NCI-H510A treated with DMSO at 0.1 percent for 48 hours (cell line): ENCODE measurements at places on chromosomes 7 and 10.

- DNase-seq = no peak
These were observed 122.2 kb downstream of the PDE1C start for GRCh38 chr7:31948029-31948428.

DNA sequence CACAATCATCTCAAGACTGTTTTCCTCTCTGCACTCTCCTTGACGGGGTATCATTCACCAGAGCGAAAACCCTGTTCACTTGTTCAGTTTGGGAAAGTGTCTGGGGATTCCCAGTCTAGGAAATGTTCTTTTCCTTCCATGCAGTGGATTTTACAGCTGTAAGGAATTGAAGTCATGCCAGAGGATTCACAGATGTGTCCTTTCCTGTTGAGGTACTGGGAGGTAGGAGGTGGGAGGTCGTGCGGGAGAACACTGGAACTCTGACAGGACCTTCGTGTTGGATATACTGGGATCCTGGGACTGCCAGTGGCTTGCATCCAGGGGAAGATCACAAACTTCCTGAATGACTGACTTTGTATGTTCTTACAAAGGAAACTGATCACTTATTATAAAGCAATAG is 185.5 kb downstream of the BMPER start:
- DNase-seq = no peak

DNA sequence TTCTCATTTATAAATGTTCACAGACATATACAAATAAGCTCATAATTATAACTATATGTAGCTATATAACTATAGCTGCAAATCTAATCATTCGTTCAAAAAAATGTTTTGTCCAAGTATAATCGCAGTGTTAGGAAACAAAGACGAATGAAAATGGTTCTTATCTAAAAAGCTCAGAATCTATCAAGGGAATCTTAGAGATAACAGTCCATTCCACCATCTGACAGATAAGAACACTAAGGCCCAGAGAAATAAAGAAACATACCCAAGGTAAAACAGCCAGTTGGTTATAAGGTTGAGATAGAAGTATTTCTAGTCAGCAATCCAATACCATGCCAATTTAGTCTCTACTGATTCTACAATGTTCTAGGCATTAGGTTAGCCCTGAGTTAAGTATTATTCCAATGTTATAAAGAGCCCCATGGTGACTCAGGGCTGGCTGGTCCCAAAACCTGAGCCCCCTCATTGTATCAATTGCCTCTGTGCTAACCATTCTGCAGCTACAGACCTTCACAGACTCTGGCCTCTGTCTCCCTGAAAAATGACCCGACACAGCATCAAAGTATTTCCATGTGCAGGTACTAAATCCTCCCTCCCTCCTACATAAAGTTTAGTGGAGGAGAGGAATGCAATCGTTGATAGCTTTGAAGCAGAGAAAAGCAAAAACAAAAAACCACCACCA is 30.0 kb downstream of the CHCHD3 start:
- no peak for DNase-seq

DNA sequence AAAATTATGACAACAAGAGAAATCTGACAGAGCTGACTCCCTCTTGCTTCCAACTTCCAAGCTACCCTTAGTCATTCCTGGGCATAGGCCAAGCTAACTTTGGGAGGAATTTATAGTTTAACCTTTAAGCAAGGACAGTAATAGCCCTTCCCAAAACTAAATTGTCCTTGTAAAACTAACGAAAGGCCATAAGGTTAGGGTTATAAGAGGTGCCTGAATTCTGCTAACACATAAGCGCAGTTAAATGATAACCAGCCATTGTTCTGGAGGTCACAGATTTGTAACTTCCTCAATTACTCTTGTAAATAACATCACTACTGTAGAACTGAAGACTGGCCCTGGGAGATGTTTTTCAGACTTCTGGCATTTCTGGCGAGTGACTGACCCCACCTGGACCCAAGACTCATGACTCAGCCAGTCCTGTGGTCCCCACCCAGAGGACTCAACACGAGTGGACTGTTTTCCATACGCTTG is 481.2 kb downstream of the KCNMA1 start:
- no peak for DNase-seq

DNA sequence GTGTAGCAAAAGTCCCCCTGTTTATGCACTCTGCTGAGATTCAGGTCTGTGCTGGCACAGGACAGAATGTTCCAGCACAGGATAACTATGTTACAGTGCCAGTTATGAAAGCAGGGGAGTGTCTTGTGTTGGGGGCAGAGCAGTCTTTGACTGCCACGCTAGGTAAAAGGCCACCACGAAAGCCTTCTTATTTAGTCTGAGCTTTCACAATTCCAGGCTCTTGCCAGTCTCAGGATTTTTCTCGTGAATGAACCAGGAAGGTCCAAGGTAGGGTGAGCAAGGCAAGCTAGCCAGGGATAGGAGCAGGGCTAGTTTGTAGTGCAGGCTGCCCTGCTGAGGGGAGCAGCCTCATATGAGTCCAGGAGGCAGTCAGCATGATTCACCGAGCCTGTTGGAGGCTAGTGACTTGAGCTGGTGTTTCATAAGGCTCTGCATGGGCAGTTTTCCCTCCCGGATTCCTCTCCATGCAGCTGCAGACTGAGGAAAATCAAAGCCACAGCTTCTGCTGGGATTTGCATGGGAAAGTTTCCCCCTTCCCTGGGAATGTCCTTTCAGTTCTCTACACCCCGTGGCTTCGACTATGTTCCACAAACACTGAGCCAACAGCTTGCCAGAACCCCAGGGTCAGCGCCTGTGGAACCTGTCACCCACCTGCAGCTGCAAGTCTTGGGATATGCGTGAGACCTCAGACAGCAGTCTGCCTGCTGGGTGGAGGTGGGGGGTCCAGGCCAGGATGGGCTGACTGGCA is 112.3 kb downstream of the JCAD start:
- DNase-seq = no peak

DNA sequence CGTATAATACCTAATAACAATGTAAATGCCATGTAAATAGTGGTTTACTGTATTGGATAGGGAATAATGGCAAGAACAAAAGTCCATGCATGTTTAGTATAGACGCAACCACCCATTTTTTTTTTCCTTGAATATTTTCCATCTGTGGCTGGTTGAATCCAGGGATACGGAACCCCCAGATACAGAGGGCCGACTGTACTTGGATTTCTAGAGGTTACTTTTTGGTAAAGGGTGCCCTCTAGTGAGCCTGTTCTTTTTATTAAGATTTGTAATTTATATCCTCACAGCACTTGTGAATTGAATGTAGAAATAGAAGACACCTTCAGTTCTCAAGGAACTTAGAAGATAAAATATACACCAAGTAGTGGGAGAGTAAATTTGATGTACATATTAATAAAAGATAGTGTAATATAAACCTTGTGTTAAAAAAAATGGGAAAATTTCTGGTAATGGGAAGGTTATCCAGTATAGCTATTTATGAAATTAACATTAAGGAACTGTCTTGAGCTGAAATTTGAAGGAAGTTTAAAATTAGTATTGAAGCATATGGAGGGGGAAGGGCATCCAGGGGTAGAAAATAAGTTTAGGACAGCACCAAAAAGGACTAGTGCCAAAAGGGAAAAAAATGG is 32.0 kb downstream of the EXOC6 start:
- peak; percentile 60 for DNase-seq

DNA sequence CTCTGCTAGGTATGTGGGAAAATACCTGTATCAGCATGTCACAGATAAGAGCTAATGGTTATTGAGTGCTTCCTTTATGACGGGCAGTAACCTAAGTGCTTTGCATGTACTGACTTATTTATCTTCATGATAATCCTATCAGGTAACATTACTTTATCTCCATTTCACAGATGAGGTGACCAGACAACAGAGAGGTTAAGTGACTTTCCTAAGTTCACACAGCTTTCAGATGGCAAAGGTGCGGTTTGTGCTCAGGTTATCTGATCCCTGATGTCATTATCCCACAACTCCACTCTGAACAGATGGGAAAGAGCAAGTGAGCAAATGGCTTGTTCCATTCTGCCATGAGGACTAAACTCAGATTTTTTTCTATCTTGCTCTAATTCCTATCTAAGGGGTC is 217.0 kb upstream of the PODXL start:
- no peak for DNase-seq

- no peak for DNase-seq
These were observed 15.2 kb upstream of the PDZD8 start for GRCh38 chr10:117390420-117390819.

DNA sequence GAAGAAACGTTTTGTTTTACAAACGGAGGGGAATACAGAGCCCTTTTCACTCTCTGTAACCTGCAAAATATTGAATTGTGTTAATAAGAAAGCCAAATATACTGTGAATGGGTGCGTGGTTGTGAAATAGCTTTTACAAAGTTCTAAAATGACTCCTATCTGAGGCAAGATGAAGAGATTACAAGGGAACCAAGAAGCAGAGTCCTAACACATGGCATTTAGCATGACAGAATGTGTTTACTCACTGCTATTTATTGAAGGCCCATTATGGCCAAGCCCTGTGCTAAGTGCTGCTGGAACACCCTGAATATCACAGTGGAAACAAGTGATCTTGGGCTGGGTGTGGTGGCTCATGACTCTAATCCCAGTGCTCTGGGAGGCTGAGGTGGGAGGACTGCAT is 12.9 kb downstream of the JCAD start:
- no peak for DNase-seq

GRCh38 chr10:12588091-12588860 is 238.9 kb downstream of the CAMK1D start:
- DNase-seq = peak; percentile 63

DNA sequence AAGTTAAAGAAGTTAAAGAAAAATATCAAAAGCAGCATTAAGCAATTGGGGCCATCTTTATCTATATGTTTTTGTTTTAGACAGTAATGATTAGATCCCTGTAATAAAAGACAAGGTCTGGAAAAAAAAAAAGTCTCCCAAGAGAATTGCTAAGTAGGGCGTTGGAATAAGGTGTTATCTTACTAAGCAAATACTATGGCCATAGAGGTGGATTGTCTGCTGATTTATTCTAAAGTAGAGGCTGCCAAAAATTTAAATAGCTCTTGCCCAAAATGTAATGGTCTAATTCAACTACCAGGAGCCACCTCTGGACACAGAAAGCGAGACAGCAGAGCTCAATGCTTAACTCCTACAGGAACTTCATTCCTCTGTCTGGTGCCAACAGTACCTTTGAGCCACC is 71.6 kb downstream of the HERPUD2 start:
- no peak for DNase-seq

DNA sequence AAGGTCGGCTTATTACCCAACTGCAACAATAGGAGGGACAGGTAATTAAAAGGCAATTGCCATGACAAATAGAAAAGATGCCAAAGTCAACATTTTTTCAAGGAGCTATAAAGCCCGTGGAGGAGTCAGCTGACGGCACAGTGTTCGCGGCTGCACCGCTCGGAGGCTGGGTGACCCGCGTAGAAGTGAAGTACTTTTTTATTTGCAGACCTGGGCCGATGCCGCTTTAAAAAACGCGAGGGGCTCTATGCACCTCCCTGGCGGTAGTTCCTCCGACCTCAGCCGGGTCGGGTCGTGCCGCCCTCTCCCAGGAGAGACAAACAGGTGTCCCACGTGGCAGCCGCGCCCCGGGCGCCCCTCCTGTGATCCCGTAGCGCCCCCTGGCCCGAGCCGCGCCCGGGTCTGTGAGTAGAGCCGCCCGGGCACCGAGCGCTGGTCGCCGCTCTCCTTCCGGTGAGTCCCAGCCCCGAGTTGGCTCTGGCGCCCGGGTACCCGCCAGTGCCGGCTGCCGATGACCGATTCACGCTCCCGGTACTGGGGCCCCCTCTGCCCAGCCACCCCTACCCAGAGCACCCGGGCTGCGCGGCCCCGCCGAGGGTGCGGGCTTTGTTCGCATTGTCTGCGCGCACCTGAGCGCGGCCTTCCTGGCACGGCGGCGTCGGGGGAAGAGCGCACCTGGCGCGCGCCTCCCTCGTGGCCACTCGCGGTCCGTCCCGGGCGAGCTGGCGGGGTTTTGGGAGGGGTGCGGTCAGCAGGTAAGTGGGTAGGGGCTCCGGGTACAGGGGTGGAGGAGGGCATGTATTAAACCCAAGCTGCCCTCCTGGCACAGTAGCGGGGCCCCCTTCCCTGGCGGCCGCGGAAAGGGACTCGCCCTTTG is at the start of gene VWA2:
Gene VWA2 (plus strand): TSS at position 138 of the 877 bp plus-strand sequence. CDS start 9,460 bp downstream, outside the sequence.
- peak; percentile 88 for DNase-seq

GRCh38 chr10:7792541-7792940 is 4.6 kb downstream of the ATP5F1C start:
- no peak for DNase-seq

- no peak for DNase-seq
These were observed 47.0 kb upstream of the LAMB1 start for GRCh38 chr7:108049962-108050361.

DNA sequence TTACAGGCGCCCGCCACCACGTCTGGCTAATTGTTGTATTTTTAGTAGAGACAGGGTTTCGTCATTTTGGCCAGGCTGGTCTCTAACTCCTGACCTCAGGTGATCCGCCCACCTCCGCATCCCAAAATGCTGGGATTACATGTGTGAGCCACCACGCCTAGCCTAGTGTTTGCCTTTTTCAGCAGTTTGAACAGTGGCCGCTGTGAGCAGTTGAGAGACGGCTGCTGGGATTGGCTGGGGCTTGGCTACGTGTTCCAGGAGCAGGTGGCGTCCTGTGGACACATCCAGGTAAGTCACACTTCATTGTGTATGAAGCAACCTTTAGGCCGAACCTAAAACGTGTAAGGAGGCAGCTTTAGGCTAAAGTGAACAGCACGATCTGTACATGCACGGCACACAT is 231.8 kb upstream of the PITRM1 start:
- DNase-seq = no peak

GRCh38 chr7:774161-775109 is 47.4 kb upstream of the PRKAR1B start:
- DNase-seq = peak; percentile 3

GRCh38 chr7:134452991-134453473 is 5.9 kb downstream of the AKR1B1 start:
- DNase-seq = no peak
